ENCODE measurements at places on chromosomes 3 and 15.
A peak's percentile ranks its signal among the peaks of the same experiment; 100 is the strongest.

DNA sequence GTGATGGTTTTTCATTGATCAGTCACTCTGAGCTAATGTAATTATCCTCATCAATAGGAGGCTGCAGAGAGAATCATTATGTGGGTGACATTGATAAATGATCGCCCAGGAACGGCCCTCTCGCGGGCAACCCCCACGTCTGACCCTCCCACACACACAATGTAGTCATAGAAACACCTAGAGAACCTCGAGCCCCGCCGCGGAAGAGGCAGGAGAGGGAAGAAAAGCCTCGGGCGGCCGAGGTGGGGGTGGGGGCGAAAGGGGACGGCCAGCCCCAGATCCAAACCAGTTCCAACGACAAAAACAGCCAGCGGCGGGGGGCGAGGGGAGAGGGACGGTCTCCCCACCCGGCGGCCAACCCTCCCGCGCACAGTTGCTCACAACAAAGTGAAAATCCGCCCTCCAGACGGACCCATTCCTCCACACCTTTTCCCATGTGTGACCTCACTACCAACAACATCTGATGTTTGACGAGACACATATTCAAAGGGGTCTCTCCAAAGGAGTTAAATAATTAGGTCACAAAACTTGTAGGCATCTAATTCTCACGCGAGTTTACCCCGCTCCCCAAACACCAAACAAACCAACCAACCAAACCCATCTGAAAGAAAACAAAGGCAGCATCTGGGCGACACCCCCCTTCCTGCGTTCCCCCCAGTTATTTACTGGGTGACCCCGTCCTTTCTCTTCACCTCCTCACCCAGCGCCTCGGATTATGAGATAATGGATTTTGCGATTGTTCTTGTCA lies 213.0 kb downstream of the MEIS2 start:
- no peak overlapping the region for H3K4me3 ChIP-seq
- peaks cover 13% of the 10 kb centered on the region for H3K4me1 ChIP-seq
- H3K27ac ChIP-seq = no peak overlapping the region
- DNase-seq = no peak
- H3K27me3 ChIP-seq = peaks cover 68% of the 10 kb centered on the region
- H3K36me3 ChIP-seq = no peaks in the 10 kb centered on the region

- no peak for DNase-seq
- H3K27ac ChIP-seq = peak overlapping the region; percentile 99
- peak overlapping the region; percentile 74 for H3K4me3 ChIP-seq
- H3K36me3 ChIP-seq = peaks cover 39% of the 10 kb centered on the region
- H3K4me1 ChIP-seq = peaks cover 90% of the 10 kb centered on the region
Observed at GRCh38 chr3:141410846-141411245, 42.5 kb downstream of the ZBTB38 start.

GRCh38 chr15:68309024-68309423 lies 31.5 kb downstream of the FEM1B start:
- no peak for DNase-seq
- H3K4me1 ChIP-seq = peaks cover 11% of the 10 kb centered on the region
- no peaks in the 10 kb centered on the region for H3K36me3 ChIP-seq
- H3K27ac ChIP-seq = no peak overlapping the region
- no peak overlapping the region for H3K4me3 ChIP-seq

DNA sequence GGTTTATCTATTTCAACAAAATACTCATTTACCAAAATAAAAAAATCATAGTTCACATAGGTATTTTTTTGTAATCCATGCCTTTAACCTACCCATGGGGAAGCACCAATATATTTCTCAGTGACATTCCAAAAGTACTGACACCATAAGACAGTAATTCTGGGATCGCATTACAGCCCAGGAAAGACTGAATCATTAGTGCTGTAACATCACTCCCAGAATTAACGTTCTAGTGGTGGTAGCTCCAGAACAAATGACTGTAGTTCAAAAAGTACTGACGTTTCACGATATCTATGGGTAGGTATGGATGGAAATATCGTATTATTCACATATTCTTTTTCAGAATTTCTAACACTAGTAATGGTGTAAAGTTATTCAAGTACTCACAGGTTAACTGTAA lies 54.3 kb upstream of the NEK10 start:
- H3K27ac ChIP-seq = no peak overlapping the region
- peaks cover 33% of the 10 kb centered on the region for H3K36me3 ChIP-seq
- no peak for DNase-seq
- H3K4me1 ChIP-seq = peaks cover 14% of the 10 kb centered on the region

- no peak overlapping the region for H3K27ac ChIP-seq
- peaks cover 5% of the 10 kb centered on the region for H3K36me3 ChIP-seq
- H3K4me1 ChIP-seq = no peaks in the 10 kb centered on the region
- DNase-seq = no peak
- no peaks in the 10 kb centered on the region for H3K27me3 ChIP-seq
- H3K4me3 ChIP-seq = no peak overlapping the region
Observed at GRCh38 chr3:195700319-195700718, 20.5 kb upstream of the MUC20 start.

DNA sequence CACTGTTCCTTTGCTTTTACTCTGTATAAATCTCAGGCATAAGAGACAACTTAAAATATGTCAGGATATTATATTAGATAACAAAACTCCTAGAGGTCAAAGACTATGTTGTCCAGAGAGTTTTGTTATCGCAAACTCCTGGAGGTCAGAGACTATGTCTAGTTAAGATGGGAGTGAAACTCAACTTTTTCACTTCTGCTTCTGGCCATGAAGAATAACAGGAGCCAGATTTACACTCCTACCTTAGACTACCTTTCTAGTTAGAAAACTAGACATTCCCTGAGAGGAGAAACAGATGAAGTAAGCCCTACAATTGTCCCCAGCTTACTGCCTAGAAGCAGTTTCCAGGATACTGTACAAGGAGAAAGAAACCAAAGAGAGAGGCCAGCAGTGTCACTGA lies 255.4 kb upstream of the UBE2E1 start:
- H3K4me1 ChIP-seq = no peaks in the 10 kb centered on the region
- H3K27ac ChIP-seq = no peak overlapping the region
- H3K36me3 ChIP-seq = no peaks in the 10 kb centered on the region
- no peak for DNase-seq
- H3K27me3 ChIP-seq = no peaks in the 10 kb centered on the region

- H3K36me3 ChIP-seq = no peaks in the 10 kb centered on the region
- no peak overlapping the region for H3K27ac ChIP-seq
- H3K27me3 ChIP-seq = peaks cover 31% of the 10 kb centered on the region
- peak; percentile 69 for DNase-seq
- peak overlapping the region; percentile 53 for H3K4me3 ChIP-seq
Observed at GRCh38 chr15:40282147-40282868, 556 bp downstream of the ANKRD63 start.

GRCh38 chr3:149042789-149043386 lies 43.4 kb downstream of the HLTF start:
- DNase-seq = no peak
- no peak overlapping the region for H3K4me3 ChIP-seq
- H3K27me3 ChIP-seq = no peaks in the 10 kb centered on the region

DNA sequence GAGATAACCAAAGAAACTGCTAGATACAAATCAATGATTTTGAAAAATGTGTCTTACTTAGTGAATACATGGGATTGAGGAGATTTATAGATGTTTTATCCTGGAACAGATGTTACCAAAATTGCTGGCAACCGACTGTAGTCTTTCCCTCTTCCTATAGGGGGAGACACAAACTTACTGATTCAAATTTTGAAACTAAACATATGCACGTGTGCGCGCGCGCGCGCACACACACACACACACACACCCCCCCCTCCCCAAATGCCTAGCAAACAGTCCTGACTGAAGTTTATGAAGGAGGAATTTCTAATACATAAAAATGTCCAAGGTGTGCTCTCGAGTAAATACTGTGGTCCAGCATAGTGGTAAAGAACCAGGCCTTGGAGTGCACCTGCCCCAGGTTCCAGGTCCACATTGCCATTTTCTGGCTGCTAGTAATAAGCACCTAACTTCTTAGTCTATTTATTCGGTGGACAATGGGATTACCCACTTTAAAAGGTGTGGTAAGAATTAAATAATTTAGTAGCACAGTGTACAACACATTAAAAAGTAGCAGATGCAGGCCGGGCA lies 18.5 kb upstream of the C3orf62 start:
- no peak overlapping the region for H3K4me3 ChIP-seq
- no peaks in the 10 kb centered on the region for H3K27me3 ChIP-seq
- peaks cover 48% of the 10 kb centered on the region for H3K36me3 ChIP-seq
- no peaks in the 10 kb centered on the region for H3K4me1 ChIP-seq
- H3K27ac ChIP-seq = peak overlapping the region; percentile 42

All from activated CD4-positive, alpha-beta T cell treated with anti-CD3 and anti-CD28 coated beads for 36 hours (primary cell).